T-cell (primary cell): ENCODE measurements at places on chromosomes 6 and 20. TPM values are rescaled to one million over a fixed set of nuclear protein-coding genes. Genes with fewer than 3 reads are reported as not detected.

HSPA12B gene
- total RNA-seq: not detected

JPH2 gene
- not detected for total RNA-seq

MROH8 gene
- total RNA-seq: 1.5 TPM

DZANK1 gene
- total RNA-seq: 2.3 TPM
